ENCODE measurements at places on chromosomes 12 and 14.
A peak's percentile ranks its signal among the peaks of the same experiment; 100 is the strongest.

DNA sequence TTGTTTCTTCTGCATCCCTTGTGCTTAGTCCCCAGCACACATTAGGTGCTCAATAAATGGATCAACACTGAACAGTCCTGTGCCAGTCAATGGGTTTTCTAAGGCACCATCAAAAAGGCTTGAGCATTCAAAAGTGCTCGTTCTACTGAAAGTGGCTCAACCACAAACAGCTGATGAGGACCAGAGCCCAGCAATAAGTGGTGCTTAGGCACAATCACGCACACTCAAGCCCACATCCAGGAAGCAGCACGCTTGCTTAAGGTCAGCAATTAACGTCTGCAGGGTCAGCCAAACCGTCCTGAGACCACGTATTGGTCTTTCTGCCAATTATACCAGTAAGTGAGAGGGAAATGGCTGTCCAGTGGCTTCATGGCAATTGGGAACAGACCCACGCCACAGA is 56.5 kb downstream of the PRIMA1 start:
- no peak for DNase-seq

DNA sequence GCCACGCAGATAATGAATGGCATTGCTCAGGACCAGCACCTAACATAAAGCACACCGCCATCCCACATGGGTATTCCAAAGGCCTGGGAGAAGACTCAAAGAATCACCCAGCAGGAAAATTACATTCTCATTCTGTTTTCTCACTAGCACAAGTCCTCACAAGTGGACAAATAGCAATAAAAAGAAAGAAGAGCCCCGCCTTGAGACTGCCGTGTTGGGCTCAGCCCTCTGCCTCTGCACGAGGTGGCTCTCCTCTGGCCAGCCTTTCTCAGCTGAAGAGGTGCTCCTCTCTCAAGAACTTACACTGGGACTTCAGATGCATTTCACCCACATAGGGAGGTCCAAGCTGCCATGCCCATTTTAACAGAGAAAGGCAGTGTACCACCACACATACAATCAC is 207.5 kb downstream of the SPTSSA start:
- no peak for DNase-seq

- DNase-seq, result no peak
Observed at GRCh38 chr12:69027411-69027881, 94.5 kb upstream of the CPM start.

DNA sequence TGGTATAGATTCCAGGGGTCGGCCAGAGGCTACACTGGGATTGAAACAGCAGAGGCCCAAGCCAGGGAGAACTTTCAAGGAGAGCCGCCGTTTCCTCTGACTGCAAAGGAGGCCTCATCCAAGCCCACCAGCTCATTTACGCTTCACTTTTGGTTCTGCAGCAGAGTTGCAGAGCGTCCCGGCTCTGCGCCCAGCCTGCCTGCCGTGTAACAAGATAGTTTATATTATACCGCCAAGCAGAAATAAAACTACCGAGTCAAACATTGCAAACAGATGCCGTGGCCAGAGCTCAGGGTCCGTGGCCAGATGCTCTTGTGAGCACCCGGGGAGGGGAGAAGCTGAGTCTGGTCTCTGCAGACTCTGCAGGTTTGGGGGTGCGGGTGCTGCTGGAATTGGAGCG is 60.7 kb upstream of the TBX3 start:
- peak; percentile 21 for DNase-seq

- DNase-seq, result no peak
Observed at GRCh38 chr12:57124261-57124877, 3.9 kb upstream of the LRP1 start.

- DNase-seq, result no peak
Observed at GRCh38 chr12:112939761-112940381, 1.6 kb downstream of the OAS3 start.

DNA sequence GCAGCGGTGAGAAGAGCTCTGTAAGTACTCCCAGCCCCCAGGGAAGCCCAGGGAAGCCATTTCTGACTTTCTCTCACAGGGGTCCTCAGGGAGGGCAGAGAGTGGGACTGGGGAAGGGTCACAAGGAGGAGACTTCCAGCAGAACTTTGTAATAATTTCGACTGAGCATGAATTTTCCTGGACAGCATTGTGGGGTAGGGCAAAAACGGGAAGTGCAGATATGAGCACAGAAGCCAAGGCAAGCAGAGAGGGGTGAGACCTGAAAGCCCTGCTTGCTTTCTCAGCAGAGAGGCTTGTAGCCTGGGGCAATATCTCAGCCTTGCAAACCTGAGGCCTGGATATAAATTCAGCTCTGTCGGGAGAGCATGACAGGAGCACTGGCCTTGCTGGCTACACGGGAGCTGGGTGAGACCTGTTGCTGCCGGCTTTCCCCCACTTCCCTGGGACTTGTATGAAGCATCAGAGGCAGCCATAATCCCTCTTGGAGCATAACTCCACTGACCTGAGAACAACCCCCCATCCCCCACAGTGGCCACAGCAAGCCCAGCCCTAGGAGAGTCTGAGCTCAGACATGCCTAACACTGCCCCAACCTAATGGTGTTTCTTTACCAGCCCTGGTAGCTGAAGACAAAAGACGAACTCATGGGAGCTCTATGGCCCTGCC is 9.8 kb upstream of the IQSEC3 start:
- no peak for DNase-seq

DNA sequence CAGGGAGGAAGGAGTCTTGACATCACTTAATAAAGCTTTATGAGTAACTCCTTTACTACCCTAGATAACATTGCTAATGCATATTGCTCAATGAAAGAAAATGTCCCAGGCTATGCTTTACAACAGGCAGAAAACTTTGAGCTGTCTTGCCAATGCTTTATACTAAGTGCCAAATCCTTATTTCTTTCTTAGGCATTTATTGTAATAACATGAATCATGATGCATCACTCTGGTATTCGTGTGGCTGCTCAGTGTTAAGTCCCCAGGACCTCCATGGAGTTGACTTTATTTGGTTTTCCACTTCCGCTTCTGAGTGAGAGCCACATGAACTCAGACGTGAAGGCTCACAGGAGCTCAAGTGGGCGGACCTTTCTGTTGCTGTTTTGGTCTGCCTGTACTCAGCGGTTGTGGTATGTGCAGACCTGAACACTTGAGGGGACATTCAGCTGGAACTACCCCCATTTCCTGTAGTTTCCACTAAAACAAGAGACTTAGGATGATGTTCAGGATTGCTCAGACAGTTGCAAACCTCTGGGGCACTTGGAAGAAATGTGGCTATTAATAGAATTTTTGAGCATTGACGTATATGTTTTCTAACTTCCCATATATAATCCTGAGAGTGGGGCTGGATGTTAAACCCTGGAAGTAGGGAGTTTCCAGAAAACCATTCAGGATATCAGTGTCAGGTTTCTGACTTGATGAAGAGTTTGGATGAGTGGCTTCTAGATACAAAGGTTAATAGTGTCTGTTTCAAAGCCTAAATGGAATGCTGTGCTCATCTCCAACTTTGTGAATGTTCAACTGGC is 258.6 kb downstream of the MSRB3 start:
- DNase-seq, result peak; percentile 100

GRCh38 chr12:131959641-131960589 is 10.2 kb downstream of the EP400 start:
- DNase-seq, result no peak

- no peak for DNase-seq
Observed at GRCh38 chr14:54120260-54120659, 163.6 kb upstream of the BMP4 start.

DNA sequence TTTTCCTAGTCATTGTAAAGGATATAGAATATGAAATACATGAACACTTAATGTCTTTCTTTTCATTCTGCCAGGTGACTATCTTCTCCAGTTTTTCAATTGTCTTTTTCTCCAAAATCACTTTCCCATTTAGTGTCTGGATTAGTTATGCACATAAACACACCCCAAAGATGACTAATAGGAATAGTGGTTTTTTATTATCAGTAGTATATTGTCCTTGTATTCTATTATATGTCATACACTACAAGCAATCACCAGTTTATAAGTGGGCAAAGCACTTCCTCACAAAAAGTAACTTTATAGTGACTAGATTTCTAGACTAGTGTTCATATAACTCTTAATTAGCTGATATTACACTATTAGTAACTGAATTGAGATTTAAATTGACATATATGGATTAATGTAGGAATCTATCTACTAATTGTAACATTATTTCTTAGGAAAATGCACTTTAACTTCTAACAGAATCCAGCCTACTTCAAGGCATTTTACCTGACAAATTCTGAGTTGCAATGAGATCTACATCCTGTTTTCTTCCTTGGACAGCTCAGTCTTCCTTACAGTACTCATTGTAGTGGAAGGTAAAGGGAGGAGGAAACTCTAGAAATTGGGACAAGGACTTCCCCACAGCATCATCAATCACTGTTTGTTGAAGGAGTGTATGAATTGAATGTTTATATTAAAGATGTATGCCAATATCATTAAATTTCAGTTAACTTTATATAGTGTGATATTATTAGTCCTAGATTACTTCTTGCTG is 186.1 kb upstream of the GARIN2 start:
- DNase-seq, result no peak

DNA sequence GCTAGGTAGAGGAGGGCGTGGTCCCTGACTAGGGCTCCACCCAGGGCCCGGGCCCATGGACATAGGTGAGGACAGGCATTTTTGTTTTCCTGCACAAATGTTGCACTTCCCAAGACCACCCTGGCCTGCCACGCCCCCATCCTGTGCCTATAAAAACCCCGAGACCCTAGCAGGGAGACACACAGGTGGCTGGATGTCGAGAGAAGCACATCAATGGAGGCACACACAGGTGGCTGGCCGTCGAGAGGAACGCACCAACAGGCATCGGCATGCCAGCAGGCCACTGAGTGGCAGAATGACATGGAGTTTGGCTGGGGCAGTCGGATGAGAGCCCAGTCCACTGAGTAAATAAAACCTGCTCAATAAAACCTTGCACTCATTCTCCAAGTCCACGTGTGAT is 157.9 kb upstream of the ABCD2 start:
- DNase-seq, result no peak

- peak; percentile 75 for DNase-seq
Observed at GRCh38 chr12:46553266-46553665, 180.7 kb upstream of the SLC38A2 start.

GRCh38 chr12:20213723-20214625 is 154.4 kb upstream of the PDE3A start:
- peak; percentile 37 for DNase-seq

DNA sequence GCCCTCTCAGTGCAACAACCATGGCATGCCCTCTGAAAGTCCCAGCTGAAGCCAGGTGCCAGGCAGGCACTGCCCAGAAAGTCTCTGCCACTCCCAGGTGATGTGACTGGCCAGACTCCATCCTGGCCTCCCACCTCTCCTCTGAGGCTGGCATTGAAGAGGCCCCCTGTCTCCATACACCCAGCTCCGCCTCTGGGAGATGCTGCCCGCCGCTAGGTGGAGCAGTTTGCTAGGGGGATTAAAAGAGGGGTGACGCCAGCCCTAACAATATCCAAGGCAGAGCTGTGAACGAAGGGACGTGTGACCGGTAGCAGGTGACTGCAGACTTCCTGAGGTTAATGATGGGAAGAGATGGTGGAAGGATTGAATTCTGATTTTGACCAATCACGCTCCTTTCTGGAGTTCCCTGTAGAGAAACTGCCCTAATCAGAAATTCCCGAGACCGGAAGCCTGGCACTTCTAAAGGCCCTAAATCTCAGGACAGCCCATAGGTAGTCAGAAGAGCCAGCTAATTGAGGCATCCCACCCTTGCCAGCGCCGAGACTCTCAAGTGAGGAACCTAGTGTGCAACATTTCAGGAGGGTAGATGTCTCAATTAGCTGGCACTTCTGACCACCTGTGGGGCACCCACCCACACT is 8.3 kb upstream of the PLEK2 start:
- no peak for DNase-seq
